ENCODE measurements at places on chromosomes 12 and 14.

DNA sequence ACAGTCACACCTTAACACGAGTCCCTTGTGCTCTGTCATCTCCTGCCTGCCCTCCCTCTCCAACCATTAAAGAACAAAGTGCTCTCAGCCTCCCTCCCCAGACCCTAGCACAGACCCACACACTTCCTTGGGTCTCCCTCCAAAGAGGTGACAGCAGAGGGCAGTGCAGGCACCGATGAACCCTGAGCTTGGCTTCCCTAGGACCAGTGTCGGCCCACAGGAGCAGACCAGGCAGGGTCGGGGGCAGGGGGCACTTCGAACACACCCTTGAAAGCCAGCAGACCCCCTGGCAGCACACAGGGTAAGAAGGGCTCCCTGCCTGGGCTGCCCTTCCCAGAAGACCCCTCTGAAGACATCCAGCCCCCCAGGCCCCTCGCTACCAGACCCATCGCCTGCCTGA is 7.0 kb downstream of the CDK2AP1 start:
- no peak for DNase-seq

DNA sequence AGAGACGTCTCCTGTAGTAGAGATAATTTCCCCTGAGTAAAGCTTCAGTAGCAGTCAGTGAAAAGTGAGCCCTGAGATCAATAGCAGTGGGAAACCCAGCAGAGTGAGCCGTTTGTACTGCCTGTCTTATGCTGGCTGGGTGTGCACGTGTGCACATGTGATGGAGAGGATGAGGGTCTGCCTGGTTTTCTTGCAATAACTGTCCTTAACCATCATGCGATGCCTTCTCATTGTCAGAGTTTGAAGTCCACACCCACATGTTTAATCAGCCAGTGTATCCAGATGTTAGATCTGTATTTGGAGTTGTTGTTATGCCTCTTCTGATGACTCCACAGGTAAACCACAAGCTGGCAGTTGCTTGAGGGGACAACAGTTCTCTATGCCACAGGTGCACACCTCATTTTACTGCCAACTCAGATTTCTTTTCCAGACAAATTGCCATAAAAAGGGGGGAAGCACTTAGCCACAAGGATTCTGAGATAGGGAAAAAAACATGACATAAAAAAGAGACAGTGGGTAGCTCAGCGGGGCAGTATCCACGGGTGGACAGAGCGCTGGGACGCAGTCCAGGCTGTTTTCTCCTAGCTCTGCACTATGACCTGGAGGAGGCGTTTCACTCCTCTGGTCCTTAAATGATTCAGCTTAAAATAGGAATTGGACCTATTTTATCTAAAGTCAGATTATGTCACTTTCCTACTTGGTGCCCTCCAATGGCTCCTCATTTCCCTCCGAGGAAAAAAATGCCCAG is 192.3 kb downstream of the ANO6 start:
- no peak for DNase-seq

GRCh38 chr12:30822385-30823155 is 67.8 kb upstream of the CAPRIN2 start:
- DNase-seq, result peak; percentile 3

- no peak for DNase-seq
Observed at GRCh38 chr12:1529862-1530591, 64.4 kb downstream of the FBXL14 start.

DNA sequence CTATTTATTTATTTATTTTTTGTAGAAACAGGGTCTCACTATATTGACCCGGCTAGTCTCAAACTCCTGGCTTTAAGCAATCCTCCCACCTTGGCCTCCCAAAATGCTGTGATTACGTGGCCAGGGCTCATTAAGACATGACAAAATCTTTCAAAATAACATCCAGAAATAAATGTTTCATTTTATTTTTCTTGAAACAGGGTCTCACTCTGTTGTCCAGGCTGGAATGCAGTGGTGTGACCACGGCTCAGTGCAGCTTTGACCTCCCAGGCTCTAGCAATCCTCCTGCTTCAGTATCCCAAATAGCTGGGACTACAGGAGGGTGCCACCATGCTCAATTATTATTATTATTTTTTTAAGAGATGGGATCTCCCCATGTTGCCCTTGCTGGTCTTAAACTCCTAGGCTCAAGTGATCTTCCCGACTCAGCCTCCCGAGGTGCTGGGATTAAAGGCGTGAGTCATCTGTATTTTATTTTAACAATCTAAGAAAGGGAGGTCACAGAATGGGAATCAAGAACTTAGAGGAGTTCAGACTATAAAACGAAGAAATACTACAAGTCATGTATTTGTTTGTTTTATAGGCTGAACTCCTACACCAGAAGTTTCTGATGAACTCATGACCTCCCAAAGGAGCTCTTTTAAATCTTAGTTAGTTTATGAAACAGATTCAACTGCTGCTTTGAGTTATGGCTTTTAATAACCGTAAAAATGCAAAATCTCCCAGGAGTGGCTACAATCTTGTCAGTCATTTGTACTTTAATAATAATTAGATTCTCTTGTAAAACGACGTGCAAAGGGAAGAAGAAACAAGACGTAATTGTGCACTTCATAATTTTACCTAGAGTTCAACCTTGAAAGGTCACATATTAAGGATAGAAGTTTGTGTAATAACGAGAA is 2.1 kb upstream of the TMEM263 start:
- DNase-seq, result no peak

DNA sequence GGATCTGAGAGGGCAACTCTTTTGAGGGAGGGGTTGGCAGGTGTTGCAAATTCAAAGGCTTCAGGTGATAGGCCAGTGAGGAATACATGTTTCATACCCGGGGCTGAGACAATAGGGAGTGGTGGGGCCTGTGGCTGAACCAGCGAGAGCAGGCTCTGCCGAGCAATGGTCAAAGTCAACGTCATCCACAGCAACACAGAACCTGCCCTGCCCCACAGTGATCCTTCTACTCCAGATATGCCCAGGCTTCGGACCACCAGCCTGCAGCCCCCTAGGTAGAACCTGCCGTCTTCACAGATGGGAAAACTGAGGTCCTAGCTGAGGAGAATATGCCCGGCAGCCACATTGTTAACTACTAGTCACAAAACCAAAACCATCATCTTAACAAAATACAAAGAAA is 4.1 kb downstream of the SERPINA1 start:
- DNase-seq, result no peak

DNA sequence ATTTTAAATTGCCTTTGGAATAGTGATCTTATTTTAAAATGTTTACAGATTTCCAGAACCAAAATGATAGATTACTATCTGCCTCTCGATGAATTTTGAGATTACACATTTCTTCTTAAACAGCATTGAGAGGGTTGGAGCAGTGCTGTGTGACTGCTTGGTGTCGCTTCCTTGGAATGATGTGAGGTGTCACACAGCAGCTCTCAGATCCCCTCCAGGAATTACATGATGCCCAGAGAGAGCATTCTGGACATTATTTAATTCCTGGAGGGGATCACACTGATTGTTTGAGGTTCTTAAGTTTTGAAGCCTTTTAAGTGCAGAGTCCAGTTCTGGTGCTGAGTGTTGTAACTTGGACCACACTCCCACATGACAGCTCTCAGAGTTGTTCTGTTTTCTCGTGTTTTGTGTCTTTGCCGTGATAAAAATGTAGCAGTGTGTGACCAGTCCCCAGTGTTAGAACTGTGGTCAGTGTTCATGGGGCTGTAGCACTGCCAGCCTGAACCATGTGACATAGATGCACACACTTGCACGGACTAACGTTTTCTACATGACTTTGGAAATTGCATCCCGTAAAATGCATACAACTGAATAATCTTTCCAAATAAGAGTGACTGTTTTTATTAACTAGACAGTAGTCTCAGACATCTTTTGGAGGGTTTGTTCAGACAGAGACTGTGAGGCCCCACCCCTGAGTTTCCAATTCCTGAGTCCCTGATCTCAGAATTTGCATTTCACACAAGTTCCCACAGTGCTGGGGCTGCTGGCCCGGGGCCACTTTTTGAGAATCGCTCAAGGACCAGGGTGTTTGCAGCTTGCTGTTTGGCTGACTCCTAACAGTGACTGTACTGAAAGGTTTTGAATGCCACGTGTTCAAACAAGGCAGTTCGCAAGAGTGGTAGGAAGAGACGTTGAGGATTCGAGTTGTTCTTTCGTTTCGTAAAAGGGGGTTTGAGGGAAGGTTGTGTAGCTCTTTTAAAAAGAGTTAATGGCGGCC is 26.0 kb downstream of the XRCC3 start:
- DNase-seq, result no peak

DNA sequence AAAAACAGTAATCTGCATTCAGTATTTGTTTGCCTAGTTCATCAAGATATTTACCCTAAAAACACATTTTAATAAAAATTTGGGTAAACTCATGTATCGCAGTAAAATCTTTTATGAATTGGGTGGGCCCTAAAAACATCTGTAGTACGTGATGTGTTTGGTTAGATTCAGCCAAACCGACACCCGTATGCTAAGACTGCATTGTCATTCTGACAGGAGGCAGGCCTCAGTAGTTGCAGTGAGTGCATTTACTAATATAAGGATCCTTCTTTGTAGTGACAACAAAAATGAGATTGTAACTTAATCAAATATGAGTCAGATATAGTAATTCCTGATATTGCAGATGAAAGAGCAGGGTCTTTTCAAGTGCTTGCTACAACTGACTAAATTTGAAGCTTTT is 191.8 kb downstream of the SLC16A7 start:
- no peak for DNase-seq

DNA sequence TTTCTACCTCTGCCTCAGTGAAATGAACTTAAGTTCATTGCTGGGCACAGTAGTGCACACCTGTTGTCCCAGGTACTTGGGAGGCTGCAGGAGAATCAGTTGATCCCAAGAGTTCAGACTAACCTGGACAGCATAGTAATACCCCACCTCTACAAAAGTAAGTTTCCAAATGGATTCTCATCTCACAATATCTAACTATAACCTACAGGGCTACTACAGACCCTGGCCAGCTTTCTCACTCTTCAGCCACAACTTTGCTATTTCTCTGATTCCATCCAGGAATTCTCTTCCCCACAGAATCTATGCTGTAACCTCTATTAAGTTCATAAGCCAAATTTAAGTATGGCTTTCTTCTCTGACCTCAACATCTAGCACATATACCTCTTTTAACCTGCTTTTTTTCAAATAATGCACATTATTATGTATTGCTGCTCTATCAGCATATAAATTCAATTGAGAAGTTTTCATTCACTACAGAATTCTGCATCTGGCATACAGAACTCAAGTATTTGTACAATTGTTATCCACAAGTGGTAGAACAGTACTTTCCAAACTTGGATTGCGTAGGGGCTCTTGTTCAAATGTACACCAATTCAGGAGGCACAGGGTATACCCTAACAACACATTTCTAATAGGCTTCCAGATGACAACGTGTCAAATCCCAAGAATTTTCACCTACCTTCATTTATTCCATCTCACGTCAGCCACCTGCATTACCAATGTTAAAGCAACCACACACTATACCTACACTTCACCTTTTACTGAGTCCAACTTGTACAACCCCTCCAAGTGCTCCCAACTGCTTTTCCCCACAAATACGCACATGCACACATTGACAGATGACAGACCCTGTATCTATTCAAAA is 3.8 kb downstream of the RPS29 start:
- DNase-seq, result no peak

DNA sequence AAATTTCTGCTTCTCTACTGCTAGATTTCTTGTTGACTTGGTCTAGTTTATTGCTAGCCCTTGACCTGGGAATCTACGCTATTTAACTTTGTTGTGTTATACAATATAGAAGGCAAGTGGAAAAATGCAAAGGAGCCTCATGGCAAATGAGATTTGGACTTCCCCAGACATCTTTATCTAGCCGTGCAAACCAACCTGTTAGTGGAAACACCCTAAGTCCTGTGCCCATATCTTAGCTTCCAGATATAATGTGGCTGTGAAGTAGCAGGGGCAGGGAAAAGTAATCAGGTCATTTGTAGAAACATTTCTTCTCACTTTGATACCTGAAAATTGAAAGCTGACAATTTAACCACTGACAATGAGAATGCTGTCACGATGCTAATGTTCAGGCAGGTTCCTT is 90.7 kb upstream of the ATP2B1 start:
- no peak for DNase-seq

GRCh38 chr14:77369285-77369684 is 7.6 kb downstream of the TMED8 start:
- no peak for DNase-seq

DNA sequence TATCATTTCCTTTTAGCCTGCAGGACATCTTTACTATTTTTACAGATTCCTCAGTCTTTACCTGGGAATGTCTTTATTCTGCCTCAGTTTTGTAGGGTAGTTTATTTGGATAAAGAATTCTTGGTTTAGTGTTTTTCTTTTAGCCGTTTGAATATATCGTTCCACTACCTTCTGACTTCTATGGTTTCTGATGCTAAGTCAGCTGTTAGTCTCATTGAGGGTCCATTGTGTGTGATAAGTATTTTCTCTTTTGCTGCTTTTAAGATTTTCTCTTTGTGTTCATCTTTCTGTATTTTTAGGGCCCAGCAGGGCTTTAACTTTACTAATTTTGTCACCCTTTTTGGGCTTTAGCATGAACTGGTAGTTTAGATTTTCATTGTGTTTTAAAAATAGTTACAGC is 113.5 kb downstream of the MNAT1 start:
- no peak for DNase-seq

DNA sequence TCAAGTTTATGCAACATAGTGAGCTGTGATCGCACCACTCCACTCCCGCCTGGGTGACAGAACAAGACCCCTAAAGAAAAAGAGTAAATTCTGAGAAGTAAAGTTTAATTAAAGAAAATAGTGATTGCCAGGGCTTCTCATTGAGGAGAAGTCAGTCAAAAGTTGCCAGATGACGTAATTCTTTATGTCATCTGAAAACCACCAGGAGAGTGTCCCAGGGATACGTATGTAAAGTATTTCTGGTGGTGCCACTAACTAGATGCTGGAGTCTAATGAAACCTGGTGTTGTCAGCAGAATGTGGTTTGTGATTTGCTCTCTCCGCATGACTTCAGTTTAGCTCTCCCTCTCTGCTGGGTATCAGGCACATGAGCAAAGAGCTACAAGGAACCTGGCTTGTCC is 392.5 kb downstream of the DPF3 start:
- no peak for DNase-seq

DNA sequence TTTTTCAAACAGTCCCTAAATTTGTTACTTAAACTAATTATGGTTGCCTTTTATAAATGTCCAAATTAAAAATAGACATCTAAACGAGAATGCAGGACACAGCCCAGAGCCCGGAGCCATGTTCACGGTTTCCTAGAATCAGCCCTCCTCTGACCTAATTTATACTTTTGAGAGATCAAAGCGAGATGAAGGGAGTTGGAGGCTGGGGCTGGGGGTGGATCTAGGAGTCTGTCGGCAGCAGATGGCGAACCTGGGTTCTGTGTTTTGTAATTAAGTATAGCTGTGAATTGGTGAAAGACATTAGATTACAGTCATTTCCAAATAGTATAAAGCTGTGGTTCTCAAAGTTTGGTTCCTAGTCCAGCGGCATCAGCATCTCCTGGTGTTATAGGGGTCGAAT is 210.1 kb downstream of the SLC41A2 start:
- DNase-seq, result no peak

- DNase-seq, result no peak
Observed at GRCh38 chr14:32669391-32669790, 269.3 kb upstream of the NPAS3 start.

GRCh38 chr12:99686142-99686541 is 38.6 kb downstream of the GARIN6 start:
- DNase-seq, result no peak

GRCh38 chr12:1936406-1937320 is 18.2 kb upstream of the CACNA2D4 start:
- peak; percentile 52 for DNase-seq

GRCh38 chr12:44795970-44796369 is 80.1 kb downstream of the NELL2 start:
- no peak for DNase-seq

- DNase-seq, result no peak
Observed at GRCh38 chr14:102672410-102672960, 80.0 kb downstream of the RCOR1 start.
